Eye (tissue), 1 donor: ENCODE measurements at places on chromosomes 6 and 20.
A peak's percentile ranks its signal among the peaks of the same experiment; 100 is the strongest.

- no peak for DNase-seq
These were observed 18.2 kb downstream of the TBC1D20 start for GRCh38 chr20:444117-444516.

GRCh38 chr6:14086701-14087100, 30.9 kb upstream of the CD83 start:
- DNase-seq: no peak

GRCh38 chr20:25227317-25227831, 20.5 kb upstream of the PYGB start:
- no peak for DNase-seq

- no peak for DNase-seq
These were observed 39.1 kb upstream of the DDR1 start for GRCh38 chr6:30845183-30845582.

GRCh38 chr6:134477991-134478635, 160.2 kb upstream of the SGK1 start:
- no peak for DNase-seq

- DNase-seq: no peak
These were observed 13.5 kb upstream of the MAS1 start for GRCh38 chr6:159877256-159877808.

DNA sequence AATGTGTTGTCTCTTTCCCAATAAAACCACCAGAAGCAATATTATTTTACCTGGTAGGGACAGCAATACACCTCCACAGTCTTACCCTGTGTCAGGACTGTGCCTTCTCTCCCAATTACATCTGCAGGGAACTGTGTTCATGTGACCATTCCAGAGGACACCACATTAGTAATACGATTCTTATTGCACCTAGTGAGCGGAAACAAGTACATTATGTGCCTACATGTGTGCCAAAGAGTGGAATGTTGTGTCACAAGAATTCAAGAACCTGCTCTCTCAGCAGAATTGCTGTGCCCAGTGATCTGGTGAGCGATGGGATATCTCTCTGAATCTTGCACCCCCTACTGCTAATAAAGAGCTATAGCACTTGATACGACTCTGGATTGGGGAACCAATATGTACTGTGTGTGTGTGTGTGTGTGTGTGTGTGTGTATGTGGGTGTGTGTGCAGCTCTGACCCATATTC, 57.4 kb upstream of the FOXC1 start:
- DNase-seq: no peak

- DNase-seq: no peak
These were observed 31.0 kb downstream of the TRERF1 start for GRCh38 chr6:42420741-42421140.

- DNase-seq: no peak
These were observed 781.0 kb upstream of the GJE1 start for GRCh38 chr6:141351721-141352120.

- peak; percentile 78 for DNase-seq
These were observed 223.9 kb downstream of the TSHZ2 start for GRCh38 chr20:53195876-53196610.

GRCh38 chr6:44255871-44256774, 1.2 kb downstream of the SLC35B2 start:
- no peak for DNase-seq

DNA sequence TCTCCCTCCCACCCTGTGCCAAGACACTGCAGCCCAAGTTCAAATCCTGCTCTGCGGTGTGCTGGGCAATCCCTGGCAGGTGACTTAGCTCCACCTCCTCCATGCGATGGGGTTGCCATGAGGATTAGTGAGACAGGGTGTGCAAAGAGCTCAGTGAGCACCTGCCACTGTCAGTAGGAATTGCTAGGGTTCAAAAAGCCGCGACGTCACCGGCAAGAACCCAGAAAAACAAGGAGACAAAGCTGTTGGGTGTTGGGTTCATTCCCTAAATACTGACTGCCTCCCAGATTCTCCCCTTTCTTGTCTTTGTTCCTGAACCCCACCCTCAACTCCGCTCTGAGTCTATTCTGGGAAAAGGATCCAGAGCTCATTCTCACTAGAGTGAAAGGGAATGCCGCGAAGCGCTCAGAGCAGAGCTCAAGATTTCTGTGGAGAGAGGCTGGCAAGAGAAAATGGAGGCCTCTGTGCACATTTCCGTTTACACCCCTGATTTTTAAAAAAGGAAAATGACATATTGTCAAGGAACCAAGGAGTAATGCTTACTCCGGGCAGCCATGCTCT, 13.3 kb downstream of the PMEPA1 start:
- DNase-seq: no peak

DNA sequence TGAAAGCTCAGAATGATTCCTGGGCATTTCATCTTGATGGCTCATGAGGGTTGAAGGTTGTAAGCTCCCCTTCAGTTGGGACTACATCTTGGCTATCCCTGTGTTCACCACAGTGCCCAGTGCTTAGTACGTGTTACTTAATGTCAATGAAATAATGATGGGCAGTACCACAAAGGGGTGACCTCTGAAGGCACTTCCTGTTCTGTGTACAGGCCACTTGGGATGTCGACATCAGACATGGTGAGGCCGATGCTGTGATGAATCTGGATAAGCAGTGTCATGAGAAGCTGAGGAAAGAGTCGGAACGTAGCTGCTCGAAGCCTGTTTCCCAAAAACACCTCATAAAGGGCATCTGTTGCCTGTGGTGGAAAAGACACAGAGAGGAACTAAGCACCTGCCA, 27.6 kb upstream of the RBL1 start:
- DNase-seq: no peak

- no peak for DNase-seq
These were observed 4.8 kb upstream of the GTF2H4 start for GRCh38 chr6:30903236-30903635.

- no peak for DNase-seq
These were observed 19.2 kb downstream of the SPTLC3 start for GRCh38 chr20:13028001-13028400.

- DNase-seq: no peak
These were observed 867 bp downstream of the NPBWR2 start for GRCh38 chr20:64106435-64106961.

DNA sequence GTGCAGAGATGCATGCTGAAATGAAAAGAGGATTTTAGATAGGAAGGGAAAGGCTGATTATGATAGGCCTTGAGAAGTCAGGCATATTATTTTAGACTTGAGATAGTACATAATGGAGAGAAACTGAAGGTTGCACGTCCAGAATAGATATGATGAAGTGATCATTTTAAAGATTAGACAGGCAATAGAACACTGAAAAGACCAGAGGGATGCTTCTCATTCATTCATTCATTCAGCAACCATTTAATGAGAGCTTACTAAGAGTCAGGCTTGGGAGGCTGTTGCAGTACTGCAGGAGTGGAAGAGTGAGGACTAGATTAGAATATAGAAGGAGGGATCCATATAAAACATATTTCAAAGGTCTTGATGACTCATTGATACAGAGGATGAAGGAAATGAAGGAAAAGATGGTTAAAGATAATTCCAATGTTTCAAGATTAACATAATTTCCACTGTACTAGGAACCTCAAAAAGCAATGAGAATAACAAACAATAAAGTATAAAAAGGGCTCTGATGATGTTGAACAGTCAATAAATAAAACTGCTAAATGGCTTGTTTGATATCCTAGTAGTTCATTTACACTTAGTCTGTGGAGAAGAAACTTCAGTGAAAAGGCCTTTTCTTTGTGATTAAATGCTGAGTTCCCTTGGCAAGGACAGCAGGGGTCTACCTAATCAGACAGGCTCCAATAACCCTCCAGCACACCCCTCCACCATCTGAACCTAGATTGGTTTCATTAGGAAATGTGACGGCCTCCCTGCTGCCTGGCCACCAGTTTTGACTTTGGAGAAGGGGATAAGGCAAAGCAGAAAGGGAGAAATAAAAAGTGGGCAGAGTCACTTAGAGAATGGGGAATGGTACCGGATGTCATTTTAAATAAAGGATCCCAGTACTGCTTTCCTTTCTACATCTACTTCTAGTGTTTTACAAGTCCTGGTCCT, 5.3 kb upstream of the FBXO9 start:
- peak; percentile 44 for DNase-seq

- no peak for DNase-seq
These were observed 41.9 kb upstream of the PLN start for GRCh38 chr6:118506071-118506638.

GRCh38 chr20:62624719-62625453, 17.4 kb upstream of the SLCO4A1 start:
- DNase-seq: no peak

- DNase-seq: no peak
These were observed 2.8 kb upstream of the NSFL1C start for GRCh38 chr20:1469306-1469905.

DNA sequence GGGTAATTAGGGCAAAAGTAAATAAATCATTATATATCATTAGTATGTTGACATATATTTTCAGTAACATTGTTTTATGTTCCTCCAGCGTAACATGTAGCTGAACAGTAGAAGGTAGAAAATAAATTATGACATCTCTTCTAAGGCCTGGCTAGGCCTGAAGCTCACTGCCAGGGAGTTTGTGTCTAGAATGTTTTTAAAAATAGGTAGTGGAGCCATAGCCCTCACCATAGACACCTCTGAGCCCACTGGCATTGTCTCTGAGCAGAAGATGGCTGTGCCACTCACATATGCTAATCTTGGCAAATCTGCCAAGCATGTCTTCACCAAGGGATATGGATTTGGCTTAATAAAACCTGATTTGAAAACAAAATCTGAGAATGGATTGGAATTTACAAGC, 21.3 kb downstream of the FUCA2 start:
- DNase-seq: no peak

DNA sequence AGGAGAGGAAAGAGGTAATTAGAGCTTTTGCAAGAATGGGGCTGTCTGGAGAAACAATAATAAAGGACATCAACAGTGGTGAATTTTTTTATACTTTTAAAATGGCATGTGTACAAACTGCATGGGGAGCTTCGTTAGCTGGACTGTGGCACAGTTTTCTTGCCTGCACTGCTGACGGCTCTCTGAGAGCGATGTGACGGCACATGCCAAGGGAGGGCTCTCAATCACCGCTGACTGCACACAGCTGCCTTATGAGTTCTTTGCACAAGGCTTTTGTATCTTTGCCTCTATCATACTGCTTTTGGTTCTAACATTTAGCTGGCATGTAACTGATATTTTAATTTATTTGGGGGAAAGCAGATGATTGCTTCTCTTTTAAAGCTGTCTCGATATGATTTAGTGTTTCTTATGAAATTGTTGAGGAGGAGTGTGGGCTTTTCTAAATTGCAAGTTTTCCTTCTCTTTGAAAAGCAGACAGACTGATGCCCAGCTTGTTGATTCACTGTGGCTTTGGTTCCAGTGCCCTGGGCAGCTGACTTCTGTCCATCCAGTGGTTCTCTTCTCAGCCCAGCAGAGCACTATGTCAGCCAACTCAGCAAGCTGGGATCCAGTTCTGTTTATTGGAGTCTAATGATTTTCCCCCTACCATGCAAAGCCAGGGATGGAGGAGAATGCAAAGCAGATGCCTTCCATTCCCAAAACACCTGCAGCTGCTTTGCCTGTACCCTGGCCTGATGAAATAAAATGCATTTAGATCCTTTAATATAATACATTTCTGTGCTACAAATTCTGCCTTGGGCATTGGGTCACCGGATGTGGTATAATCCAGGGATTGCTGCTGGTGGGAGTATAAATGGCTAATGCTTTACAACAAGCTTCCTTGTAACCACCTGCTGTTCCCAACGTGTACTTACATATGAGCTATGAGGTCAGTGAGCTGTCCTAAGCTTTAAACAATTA, 323.9 kb downstream of the ZFAND3 start:
- DNase-seq: peak; percentile 56

GRCh38 chr6:105136431-105137350, 43.1 kb downstream of the POPDC3 start:
- DNase-seq: peak; percentile 83

DNA sequence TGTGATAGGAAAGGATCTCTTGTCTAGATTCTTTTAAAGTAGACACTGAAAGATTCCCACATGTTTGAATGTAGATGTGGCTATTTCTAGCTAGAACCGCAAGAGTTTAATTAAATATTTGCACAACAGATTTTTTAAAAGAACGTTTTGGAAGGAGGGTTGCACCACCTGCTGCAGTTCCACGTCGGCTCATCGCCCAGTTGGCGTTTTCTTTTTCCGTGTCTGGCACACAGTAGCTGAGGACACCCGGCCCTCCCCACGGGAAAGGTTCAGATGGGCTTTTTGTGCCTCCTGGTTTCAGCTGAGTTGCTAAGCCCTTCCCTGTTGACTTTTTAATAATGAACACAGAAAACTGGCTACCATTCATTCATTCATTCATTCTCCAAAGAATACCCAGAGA, 41.8 kb upstream of the DOK5 start:
- DNase-seq: no peak

GRCh38 chr6:28683945-28684538, 158.4 kb downstream of the GPX5 start:
- DNase-seq: peak; percentile 76

GRCh38 chr6:46888031-46888430, 33.7 kb downstream of the ADGRF5 start:
- no peak for DNase-seq

DNA sequence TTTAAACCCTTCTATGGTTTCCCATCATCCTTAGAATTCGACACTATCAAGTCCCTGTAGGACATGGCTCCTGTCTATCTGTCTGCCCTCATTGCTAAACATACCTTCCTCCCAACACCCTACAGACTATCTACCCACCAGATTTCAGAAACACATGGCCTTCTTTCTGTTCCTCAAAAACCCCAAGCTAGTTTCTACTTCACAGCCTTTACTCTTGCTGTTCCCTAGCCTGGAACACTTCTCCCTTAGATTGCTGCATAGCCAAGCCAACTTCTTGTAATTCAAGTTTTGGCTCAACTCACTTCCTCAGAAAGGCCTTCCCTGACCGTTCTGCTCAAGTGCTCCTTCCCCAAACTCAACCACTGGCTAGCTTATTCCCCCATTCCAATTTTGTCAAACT, 156.2 kb downstream of the BTBD9 start:
- DNase-seq: no peak

GRCh38 chr6:169985121-169986015, 233.9 kb downstream of the ERMARD start:
- no peak for DNase-seq

DNA sequence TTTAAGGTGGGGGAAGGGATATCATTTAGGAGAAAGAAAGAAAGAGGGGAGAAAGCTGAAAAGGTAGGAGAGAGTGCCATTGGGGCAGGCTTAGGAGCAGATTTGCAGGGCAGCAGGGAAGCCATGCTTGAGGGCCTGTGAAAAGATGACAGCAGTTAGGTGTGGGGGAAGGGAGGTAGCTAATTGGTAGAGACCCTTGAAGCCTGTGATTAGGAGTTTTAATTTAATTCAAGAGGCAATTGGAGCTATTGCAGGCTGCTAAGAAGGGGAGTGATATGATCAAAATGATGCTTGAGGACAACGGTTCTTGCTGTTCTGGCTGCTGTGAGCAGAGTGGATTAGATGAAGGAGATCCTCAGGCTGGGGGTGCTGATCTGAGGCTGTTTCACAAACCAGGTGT, 24.5 kb upstream of the SEC63 start:
- peak; percentile 22 for DNase-seq

GRCh38 chr6:106133040-106133439, 46.9 kb downstream of the PRDM1 start:
- DNase-seq: no peak

GRCh38 chr20:5216663-5217062, 89.9 kb downstream of the CDS2 start:
- peak; percentile 7 for DNase-seq

- DNase-seq: no peak
These were observed 18.7 kb upstream of the TOP1 start for GRCh38 chr20:41009946-41010345.
